SIG-M5 (cell line): ENCODE measurements at places on chromosomes 5 and 9.

- DNase-seq: no peak
These were observed 78.9 kb downstream of the PARP8 start for GRCh38 chr5:50745221-50745910.

- DNase-seq: no peak
These were observed 6.1 kb downstream of the IL13 start for GRCh38 chr5:132663771-132664695.

GRCh38 chr5:58722160-58722559 lies 139.3 kb downstream of the RAB3C start:
- no peak for DNase-seq

DNA sequence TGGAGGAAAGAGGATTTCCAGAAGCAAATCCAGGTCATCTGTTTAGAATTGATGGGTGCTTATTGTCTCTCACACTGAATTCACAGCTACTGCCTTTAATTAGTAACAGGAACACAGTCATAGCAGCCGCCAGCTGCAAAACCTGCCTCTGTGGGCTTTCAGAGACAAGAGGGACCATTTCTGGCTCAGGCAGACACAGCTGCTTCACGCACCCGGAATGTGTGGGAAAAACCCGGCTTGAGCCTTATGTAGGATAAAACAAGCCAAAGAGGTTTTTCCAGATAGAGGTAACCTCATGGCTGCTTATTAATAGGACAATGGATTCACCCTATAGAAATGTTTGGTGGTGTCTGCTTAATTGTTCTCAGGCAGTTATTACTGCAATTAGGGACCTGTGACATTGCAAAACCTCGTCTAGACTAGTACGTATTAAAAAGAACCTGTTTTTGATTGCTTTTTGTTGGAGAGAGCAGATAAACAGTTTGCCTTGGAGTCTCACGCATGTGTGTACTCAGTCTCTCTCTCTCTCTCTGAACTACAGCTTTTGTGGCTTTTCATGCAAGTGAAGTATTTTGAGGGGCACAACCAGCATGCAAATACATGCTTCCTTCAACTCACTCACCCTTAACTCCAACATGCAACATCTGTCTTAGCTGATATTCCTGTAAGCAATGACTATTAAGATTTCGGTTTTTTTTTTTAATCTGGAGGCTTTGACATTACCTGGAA lies 302.7 kb downstream of the PLK2 start:
- DNase-seq: no peak

- no peak for DNase-seq
These were observed 3.7 kb downstream of the SLC31A2 start for GRCh38 chr9:113154471-113154870.

DNA sequence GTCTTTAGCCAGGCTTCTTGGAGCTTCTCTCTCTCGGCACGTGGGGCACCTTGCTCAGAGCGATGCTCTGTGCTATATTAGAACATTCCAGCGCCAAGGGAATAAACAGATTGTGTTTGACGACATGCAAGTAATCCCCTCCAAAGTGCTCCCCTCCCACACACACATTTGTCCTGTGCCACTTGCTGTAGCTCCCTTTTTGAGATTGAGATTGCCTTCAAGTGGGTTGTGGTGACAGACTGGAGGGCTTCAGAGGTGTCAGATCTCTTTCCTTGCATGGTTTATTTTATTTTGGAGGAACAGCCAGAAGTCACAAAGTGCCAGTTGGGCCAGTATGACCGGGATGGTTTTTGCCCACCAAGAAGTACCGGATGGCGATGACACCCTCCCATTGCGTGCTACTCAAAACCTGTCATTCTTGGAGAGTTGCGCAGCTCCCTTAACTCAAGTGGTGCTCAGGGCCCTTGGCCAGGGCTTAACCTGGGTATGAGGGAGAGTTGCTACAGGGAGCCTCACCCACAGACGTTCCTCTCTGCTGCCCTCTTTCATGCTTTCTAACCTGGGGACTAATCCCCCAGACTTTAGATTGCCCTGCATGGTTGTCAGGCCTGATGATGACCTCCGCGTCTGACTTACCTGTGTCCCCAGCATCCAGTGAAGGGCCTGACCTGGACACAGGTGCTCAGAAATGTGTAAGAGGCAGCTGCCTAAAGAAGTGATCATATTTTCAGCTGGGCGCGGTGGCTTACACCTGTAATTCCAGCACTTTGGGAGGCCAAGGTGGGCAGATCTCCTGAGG lies 18.8 kb upstream of the RPL26L1 start:
- DNase-seq: no peak

- no peak for DNase-seq
These were observed 4.9 kb upstream of the ADRA1B start for GRCh38 chr5:159911349-159911748.

DNA sequence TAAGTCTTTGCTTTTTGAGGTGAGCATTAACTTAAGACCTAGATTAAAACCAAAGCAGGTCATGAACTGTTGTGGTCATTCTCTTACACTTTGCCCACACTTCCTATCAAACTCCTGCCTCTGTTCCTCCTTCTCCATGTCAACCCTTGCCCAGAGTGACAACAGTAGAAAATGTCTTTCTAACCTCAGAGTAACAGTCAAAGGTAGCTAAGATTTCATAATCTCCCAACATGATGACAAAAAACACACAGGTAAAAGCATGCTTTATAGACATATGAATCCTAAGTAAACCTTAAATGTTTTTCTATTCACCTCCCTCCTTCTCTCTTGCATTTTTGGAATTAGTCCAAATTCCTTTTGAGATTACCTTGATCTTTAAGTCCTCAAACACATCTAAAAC lies 422.3 kb downstream of the SPATA31D1 start:
- no peak for DNase-seq

GRCh38 chr9:128360826-128361225 lies 10.3 kb upstream of the URM1 start:
- DNase-seq: no peak

DNA sequence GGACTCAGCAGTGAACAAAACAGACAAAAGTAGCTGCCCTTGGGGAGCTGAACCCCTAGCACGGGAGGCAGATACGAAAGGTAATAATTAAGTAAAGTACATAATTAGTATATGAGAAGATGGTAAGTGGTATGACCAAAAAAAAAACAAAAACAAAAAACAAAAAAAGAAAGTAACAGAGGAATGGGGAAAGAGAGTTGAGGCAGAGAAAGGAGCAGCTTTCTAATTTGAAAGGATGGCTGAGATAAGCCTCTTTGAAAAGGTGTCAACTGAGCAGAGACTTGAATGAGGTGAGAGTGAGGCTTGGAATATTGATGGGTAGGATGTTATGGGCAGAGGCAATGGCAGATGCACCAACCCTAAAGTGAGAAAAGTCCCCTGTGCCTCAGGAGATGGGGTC lies 69.7 kb downstream of the CARTPT start:
- no peak for DNase-seq

DNA sequence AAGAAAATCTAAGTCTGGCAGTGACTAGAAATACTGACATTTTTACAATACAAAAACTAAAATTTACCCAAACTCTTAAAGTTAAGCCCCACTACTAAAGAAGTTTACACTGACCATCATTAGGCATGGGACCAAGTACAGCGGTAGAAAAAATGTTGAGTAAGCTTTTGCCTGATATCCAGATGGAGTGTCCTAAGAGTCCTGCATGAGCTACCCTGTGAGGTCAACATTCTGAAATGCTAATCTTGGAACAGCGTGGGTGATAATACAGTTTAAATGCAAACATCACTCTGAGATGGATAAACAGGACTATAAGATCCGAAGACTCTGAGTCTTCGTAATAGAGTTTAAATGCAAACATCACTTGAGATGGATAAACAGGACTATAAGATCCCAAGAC lies 189.7 kb downstream of the DCP2 start:
- no peak for DNase-seq

DNA sequence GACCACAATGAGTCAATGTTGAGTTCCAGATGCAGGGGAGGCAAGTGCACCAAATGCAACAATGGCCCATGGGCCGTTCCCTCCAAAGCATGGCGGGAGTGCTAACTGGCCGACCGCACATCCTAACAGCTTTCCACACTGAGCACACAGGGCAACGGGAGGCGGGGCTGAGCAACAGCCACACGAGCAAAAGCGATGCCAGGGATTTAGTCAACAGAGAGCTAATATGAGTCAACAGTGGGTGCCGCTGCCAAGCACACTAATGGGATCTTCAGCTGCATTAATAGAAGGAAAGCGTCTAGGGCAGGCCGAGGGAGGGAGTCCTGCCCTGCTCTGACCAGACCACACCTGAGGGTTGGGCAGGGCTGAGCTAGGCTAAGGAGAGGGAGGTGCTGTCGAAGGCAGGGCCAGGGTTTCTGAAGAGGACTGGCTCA lies 4.6 kb downstream of the EPB41L4B start:
- DNase-seq: no peak

GRCh38 chr5:4254736-4255135 lies 659.1 kb downstream of the IRX1 start:
- DNase-seq: no peak

DNA sequence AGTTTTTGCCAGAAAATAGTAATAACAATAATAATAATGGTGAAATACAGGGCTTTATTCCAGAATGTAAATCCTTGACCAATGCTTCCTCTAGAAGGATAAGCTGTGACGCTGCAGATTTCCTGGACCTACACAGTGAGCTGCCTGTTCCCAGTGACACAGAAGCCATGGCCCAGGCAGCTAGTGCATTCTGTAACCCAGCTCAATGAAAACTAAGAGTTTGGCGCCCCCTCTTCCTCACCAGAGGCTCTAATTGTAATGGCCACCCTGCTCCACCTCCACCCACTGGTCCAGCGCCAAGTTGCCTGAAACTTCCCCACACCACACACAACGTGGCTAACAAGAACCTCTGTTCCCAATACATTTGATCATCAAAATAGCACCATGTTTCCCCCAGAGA lies 248.1 kb downstream of the CETN3 start:
- DNase-seq: no peak

GRCh38 chr9:134382733-134383132 lies 56.5 kb downstream of the RXRA start:
- no peak for DNase-seq

GRCh38 chr5:82327941-82328340 lies 49.8 kb upstream of the RPS23 start:
- no peak for DNase-seq

DNA sequence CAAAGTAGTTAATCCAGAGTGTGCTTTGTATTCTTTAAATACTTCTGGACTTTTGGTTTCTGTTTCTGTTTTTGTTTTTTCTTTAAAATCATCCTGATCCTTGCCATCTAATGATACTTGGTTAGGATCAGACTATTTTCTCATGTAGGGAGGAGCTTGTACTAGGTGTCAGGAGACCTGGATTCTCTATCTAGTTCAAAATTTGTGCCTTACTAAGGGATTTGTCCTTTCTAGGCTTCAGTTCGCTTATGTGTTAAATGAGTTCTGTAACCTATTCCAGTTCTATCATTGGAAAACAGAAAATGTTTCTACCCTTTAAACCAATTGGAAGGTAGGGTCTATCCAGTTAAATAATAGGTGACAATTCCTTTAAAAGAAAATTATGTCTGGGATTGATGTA lies 3.3 kb upstream of the MEF2C start:
- no peak for DNase-seq

GRCh38 chr5:176388003-176388443 lies 375 bp downstream of the NOP16 start:
- no peak for DNase-seq

- no peak for DNase-seq
These were observed 83.6 kb downstream of the ANKH start for GRCh38 chr5:14787801-14788579.
